ENCODE measurements at places on chromosomes 16 and 17.

DNA sequence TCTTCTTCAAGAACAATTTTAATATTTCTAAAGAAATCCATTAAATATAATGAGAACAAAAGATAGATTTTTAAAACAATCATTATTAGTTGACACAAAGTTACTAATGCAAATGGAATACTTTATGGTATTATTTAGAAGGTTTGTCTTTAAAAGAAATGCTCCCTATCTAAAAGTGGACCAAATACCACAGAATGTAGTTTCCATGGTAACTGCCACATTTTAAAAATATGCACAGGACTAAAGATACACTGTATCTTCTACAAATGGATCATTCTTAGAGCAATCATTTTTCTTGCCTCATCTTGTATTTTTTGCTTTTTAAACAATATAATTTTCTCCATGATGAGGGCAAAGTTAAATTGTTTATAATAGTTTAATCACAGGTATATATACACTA lies 296.0 kb downstream of the CEP112 start:
- DNase-seq: no peak

DNA sequence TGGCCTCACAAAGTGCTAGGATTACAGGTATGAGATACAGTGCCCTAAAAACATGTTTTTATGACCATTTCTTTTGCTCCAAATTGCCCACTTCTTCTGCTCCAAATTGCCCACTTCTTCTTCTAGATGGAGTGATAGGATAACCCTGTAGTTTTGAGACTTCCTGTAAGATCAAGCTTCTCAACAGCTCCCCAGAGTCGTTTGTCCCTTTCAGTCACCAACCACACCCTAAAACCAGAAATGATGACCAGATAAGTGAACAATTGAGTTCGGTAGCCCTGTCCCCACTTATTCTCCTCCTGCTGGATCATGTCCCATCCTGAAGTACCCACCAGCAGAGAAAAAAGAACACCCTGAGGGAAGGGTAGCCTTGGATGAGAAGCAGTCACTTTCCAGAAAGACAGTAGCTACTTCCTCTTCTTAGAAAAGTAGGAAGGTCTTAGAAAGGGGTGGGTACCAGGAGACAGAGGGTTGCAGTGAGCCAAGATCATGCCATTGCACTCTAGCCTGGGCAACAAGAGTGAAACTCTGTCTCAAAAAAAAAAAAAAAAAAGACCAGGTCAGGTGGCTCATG lies 2.5 kb downstream of the ODAD4 start:
- no peak for DNase-seq

DNA sequence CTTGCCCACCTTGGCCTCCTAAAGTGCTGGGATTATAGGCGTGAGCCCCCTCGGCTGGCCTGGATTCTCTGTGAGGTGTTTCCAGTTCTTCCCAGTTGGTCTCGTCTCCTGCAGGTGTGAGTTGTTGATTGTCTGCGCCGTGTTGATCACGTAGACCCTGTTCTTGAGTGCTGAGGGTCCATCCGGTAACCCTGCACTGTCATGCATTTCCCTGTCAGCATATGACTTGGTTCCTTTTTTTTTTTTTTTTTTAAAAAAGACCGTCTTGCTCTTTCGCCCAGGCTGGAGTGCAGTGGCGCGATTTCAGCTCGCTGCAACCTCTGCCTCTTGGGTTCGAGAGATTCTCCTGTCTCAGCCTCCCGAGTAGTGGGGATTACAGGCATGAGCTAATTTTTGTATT lies 17.3 kb downstream of the MGRN1 start:
- DNase-seq: no peak

- no peak for DNase-seq
Observed at GRCh38 chr16:51657848-51658247, 506.8 kb upstream of the SALL1 start.
